ENCODE measurements at places on chromosomes 5 and 9.

GRCh38 chr9:91037511-91038482 lies 236.2 kb downstream of the SYK start:
- DNase-seq, result no peak

GRCh38 chr9:4182831-4183230 lies 117.0 kb downstream of the GLIS3 start:
- DNase-seq, result no peak

GRCh38 chr5:102922111-102922720 lies 167.1 kb downstream of the PAM start:
- DNase-seq, result no peak

GRCh38 chr9:19209188-19209587 lies 21.3 kb upstream of the DENND4C start:
- DNase-seq, result no peak

GRCh38 chr9:3793971-3794383 lies 268.2 kb upstream of the RFX3 start:
- no peak for DNase-seq

DNA sequence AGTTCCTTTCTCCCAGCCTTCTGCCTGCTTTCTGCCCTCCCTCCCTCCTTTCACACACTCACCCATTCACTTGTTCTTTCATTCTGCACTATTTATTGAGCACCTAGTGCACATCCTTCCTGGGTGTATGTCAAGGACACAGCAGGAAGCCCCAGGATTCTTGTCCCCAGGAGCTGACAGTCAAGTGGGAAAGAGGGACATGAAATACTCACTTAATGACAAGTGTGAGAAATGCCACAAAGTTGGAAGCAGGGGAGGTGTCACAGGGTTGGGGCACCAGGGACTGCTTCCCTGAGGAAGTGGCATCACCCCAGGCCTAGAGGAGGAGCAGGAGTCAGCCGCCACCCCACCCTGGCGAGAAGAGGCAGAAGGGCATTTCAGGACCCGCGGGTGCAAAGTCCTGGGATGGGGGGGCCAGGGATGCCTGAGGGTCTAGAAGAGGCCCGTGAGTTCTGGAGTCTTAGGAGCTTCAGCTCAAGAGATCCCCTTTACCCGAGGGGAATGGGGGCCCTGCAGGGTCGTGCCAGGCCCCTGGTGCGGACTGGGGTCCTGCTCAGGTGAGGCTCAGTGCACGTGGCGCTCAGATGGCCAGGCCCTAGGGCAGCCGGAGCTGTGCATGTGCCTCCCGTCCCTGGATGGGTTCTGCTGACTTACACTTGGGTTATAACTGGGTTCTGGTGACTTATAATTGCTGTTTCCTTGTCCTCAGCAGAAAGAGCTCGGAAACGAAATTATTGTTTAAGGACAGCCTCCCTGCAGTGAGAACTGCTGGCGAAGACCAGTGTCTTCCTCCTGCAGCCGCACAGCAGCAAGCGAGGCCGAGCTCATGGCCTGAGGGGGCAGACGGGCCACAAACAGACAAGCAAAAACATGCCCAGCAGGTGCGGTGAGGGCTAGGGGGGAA lies 16.9 kb upstream of the LAMC3 start:
- no peak for DNase-seq

DNA sequence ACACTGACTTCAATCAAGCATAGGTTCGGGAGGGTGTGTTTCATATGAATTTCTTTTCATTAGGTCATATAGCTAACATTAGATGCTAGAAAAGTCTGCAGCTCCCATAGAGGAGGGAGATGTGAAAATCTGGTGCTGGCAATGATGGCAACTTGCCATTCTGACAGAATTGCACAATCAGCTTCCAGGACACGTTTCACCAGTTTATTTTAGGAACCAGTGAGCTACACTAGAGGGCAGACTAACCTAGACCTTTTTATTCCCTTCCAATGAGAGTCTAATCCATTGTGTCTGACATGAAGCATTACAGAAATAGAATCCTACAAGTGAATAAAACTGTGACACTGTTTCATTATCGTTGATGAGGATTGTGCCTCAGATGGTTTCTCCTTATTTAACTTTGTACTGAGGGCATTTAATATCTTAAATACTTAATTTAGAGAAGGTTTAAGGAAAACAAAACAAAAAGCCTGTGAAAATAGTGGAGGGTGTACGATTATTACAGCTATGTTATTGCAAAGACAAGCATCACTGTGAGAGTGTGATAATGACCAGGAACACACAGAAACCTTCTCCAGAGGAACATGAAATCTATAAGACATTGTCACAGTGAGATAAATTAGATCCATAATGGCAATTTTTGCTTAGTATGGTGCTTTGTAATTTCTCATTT lies 363.3 kb upstream of the RPS23 start:
- DNase-seq, result no peak

GRCh38 chr9:94656200-94656599 lies 16.9 kb upstream of the FBP1 start:
- no peak for DNase-seq

GRCh38 chr5:13673511-13673910 lies 271.0 kb downstream of the DNAH5 start:
- no peak for DNase-seq

GRCh38 chr5:144089401-144090021 lies 80.9 kb downstream of the YIPF5 start:
- no peak for DNase-seq

DNA sequence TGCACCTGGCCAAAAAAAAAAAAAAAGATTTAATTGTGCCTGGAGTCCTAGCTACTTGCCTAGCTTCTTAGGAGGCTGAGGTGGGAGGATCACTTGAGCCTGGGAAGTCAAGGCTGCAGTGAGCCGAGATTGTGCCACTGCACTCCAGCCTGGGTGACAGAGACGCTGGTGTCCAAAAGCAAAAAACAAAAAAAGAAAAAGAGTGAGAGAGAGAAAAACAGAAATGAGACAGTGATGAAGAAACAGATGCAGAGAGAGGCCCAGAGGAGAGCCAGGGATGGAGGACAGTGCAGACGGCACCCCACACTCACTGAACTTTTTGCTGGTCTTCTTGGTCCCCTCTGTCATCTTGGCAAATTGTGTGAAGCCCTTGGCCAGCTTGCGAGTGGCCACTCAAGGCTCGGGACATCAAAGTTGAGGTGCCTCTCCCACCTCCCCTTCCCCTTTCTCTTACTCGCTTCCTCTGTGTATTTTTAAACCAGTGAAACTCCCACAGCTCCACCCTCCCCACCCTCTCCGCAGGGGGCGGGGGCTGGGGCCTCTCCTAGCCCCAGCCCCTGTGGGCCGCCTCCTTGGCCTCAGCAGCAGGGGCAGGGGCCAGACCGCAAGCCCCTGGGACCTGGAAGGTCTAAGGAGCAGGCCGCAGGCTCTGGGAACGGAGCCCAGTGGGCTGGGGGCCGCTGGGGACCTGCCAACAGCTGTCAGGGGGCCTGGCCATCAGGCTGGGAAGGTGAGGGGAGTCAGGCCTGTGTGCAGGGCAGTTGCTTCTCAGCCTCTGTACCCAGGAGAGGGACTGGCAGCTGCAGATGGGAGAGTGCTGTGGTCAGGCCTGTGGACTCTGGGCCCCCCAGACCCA lies at the start of gene SH2D3C:
SH2D3C (minus strand) TSS at position 387 of the 856 bp plus-strand sequence; CDS start at position 348, 39 bp downstream.
- DNase-seq, result no peak

DNA sequence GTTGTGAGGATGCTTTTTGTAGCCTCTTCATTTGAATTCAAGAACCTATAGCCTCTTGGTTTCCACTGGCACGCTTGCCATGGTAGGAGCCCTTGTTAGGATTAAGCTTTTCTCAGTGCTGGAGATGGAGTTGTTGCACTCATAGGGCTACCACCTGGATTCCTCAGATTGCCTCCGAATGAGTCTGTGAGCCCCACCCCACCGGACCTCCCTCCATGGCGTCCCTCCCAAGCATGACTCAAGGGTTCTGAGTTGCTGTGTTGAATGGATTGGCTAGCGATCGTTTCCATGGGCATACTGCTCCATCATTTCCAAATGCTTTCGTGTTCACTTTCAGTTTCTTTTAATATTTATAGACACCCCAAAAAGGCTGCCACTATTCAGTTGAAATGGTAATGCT lies 69.9 kb downstream of the DAPK1 start:
- DNase-seq, result no peak

- no peak for DNase-seq
These were observed 77.9 kb downstream of the HMCN2 start for GRCh38 chr9:130343445-130343918.

DNA sequence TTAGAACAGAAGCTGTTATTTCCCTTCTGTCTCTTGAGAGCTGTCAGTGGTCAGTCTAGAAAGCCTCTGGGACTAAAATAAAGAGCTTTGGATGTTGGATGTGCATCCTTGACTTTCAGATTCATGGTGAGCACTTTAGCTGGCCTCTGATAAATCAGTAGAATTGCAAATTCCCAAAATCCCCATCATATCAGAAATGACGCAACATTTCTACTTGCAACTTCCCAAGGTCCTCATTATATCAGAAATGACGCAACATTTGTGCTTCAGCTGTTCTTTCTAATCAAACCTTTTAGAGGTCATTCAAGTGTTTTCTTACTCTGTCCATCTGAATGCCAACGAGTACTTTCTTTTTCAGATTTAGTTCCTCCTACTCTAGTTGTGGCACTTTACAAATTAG lies 167.3 kb upstream of the MOCS2 start:
- DNase-seq, result no peak

DNA sequence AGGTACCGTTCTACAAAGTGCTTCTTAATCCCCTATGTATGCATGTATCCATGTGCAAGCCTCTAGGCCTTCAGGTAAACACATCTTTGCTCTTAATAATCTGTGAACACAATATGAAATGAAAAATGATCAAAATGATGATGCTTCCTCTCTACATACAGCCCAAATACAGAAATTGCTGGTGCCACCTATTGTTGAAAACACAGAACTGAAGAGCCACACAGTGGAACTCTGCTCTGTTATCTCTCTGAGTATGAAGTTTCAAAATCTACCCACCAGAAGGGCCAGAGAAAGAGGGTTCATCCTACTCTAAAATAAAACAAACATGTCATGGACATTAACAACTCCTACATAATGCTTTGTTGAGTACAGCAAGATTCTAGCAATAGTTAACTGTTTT lies 71.3 kb downstream of the GLIS3 start:
- no peak for DNase-seq

- DNase-seq, result peak; percentile 8
These were observed 63.8 kb upstream of the RNF130 start for GRCh38 chr5:180135128-180135955.

- no peak for DNase-seq
These were observed 98.4 kb downstream of the NLN start for GRCh38 chr5:65820373-65820772.

GRCh38 chr9:134212809-134213507 lies 48.6 kb upstream of the RNU6ATAC start:
- DNase-seq, result no peak

DNA sequence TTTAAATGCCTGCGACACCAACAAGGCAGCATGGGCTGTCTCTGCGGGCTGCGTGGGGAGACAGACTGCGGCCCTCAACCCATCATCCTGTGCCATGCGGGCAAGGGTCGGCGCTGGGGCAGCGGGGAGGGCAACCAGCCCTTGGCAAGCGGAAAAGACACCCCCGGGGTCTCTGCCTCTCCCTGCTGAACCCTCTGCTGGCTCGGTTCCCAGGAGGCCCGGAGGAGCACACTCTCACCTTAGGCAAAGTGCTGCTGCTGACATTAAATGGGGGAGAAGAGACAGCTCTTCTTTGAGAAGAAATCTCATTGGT lies 129.6 kb upstream of the PPP1R26 start:
- no peak for DNase-seq

- no peak for DNase-seq
These were observed 163.2 kb downstream of the ARRDC3 start for GRCh38 chr5:91219803-91220371.

DNA sequence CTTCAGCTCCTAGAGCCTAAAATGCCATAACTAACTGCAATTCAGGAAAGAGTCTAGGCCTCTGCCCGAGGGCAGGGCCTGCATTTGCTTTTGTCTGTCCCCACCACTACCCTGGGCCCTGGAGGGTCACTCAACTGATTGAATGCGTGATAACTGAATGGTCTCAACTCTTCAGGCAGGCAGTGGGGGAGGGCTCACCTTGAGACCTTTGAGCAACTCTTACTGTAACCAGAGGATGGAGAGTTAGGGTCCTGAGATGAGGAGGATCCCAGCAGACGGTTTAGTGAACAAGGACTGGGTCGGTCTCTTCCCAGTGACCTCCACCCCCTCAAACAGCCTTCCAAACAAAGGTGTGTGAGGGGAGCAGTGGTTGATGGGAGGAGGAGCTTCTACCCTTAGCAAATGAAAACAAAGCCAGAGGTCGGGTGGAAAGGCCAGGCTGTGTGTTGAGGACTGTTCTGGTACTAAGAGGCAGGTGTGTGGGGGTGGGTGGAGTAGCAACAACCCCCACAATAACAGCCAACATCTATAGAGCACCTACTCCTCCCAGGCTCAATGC lies 59.4 kb downstream of the CXXC5 start:
- DNase-seq, result no peak

DNA sequence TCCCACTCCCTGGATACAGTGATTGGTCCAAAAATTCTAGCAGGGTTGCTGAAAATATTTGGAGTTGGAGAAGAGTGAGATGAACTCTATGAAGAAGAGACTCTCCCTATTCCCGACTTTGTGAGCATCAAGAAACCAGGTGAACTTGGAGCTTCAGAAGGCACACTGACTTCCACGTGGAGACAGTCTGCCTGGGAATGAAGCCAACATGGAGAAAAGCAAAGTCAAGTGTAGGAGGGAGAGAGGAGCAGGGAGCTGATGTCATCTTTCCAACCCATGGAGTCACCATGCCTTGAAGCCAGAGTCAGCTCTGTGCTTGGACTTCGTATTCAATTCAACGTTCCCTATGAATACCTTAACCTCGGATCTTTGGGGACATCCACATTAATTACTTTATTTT lies 125.1 kb downstream of the NPR3 start:
- no peak for DNase-seq
